ENCODE measurements at places on chromosomes 12 and 14.

- no peak for DNase-seq
Measured at GRCh38 chr14:65817011-65817410, 404.5 kb downstream of the FUT8 start.

DNA sequence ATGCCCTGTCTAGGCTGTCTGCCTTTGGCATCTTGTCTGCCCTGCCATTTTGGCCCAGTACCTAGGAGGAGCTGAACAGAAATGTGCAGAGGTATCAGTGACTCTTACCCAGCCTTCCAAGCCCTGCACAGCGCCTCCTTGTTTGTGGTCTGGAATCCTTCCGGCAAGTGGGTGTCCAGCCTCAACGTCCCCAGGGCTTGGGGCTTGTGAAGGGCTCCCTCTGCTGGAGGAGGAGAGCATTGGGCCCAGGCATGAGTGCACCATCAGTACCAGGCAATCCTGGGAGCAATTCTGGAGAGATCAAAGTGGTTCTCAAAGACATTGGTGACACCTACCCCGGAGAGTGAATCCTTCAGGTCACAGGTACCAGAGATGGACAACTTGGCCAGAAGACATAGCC, 2.4 kb upstream of the TCL1B start:
- no peak for DNase-seq

DNA sequence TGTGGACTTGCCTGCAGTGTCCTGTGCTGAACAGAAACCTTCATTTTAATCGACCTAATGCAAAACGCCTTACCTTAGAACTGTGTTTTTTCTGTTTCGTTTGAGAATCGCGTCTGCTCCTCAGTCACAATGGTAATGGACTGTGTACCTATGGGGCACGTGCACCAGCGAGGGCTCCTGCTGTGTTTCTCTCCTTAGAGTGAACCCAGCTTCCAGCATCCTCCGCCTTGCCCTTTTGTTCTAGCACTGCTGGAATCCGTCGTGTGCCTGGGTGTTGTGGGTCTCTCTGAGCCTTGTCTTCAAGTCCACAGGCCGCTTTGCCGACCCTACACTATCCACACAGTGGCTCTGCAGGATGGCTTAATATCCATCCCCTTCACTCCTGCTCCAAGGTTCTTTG, 3.6 kb downstream of the AMN start:
- no peak for DNase-seq

DNA sequence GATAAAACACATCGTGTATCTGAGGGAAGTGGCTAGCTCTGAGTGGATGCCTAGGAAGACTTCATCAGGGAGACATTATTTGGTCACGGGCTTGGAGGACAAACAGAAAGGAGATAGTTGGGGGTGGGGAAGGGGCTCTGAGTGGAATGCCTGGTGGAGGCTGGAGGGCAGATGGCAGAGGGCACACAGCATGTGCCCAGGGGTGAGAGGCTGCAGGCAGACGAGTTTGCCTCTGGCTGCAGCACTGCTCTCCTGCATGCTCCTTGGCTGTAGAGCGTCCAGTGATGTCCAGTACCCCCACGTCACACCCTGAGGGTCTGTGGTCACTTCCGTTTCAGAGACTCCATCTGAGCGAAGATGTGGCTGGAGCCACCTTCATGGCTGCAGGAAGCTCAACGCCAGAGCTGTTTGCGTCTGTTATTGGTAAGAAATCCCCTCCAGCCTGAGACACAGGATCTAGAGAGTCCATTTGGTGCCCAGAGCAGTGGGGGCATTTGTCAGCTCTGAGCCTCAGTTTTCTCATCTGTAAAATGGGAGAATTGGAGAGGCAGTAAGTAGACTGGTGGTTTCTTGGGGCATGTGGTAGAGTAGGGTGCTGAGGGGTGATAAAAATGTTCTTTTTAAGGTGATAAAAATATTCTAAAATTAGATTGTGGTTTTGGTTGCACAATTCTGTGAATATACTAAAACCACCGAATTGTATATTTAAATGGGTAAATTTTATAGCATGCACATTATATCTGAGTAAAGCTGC, 71.7 kb upstream of the RIN3 start:
- no peak for DNase-seq

DNA sequence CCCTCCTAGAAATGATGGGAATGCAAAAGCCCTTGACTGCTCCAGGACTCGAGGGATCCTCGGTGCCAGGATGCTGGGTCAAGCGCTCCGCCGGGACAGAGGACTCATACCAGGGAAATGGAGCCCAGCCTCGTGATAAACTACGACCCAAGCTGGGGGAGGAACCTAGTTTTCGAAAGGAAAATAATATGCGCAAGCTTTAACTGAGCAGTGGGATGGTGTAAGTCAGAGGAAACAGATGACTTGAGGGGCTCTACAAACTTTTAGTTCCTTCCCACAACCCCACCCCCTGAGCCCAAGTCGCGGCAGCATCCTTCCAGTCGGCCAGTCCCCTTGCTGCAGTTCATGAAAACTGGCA, 654 bp upstream of the SUPT16H start:
- DNase-seq: no peak

DNA sequence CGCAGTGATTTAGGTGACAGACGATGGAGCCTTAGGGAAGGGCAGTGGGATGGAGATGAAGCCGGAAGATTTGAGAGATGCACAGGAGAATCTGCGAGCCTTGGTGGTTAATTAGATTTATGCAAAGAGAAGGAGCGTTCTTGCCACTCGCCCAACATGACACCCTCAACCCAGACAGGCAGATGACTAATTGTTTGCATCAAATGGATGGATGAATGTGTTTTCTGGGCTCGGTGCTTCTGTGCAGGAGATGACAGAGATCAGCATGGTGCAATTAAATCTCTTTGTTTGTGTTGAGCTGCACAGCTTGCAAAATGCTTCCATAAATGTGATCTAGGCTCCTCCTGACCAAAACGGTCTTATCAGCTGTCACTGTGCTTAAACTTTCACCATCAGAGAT, 202.3 kb upstream of the PRMT8 start:
- DNase-seq: no peak

DNA sequence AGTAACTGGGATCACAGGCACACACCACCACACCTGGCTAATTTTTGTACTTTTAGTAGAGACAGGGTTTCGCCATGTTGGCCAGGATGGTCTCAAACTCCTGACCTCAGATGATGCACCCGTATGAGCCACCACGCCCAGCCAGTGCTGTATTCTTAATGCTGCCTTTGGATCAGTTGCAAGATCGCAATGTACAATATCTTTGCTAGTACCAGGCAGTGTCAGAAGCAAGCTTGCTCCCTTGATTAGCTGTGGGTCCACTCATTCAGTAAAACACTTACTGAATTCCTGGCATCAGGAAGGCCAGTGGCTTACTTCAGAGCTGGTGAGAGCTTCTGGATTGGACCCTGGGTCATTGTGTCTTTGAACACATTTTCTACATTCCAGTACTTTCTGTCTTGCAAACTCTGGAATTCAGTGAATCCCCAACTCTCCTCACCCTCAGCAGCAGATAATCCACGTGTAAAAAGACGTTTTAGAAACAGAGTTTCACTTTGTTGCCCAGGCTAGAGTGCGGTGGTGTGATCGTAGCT, 1183.7 kb downstream of the AACS start:
- no peak for DNase-seq

DNA sequence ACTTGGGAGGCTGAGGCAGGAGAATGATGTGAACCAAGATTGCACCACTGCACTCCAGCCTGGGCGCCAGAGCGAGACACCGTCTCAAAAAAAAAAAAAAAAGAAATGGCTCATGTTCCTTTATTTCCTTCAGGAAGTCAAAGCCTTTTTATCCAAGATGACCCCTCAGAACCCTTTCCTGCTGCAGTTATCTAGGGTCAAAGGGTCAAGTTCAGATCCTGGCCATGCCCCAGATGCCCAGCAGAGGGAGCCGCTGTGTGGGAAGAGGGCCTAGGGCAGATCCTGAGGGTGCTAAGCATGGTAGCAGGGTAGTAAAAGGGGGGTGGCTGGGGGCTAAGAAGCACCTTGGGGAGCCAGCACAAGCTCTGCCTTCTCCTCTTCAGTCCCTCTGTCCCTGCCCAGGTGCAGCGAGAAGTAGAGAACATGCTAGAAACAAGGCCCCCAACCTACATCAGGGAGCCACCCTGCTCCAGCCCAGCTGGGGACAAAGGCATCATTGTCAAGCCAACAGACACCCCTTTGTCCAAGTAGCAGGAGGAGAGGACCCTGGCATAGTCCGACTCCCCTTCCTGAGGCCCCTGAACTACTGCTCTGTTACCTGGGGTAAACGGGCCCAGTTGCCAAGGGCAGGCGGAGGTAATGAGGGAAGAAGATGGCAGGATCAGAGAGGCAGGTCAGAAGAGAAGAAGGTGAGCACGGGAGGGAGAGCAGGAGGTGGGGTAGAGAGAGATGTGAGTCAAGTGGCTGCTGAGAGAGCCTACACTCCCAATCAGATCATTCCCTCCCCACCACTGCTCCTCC, 6.5 kb downstream of the NFE2 start:
- DNase-seq: peak; percentile 58

DNA sequence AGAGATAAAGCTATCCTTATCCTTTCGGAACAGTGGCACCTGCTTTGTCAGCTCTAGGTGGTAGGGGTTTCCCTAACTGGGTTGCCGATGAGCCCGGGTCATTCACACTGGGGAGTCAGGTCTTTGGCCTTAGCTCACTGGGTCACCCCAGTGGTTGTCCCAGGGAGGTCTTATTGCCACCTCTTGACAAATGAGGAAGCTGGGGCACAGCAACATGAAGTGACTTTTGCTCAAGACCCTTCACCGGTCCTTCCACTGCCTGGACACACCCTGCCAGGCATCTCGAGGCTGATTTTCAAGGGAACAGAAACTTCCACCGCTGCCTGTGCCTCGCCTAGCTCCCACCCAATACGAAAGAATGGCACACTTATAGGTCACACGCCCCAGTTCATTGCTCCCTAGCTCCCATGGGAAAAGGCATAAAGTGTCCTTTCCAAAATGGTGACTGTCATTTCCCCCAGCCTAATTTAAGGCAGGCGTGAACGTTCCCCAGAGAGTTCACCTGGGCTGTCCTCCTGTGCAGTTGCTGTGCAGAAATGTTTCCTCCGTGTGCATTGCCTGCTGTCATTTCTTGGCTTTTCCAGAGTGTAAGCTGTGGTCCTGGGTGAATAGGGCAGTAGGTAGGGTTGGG, 156.1 kb upstream of the CCND2 start:
- DNase-seq: no peak

- no peak for DNase-seq
Measured at GRCh38 chr12:31288381-31288780, 37.6 kb downstream of the SINHCAF start.

- no peak for DNase-seq
Measured at GRCh38 chr12:98786653-98787052, 141.6 kb downstream of the APAF1 start.

- no peak for DNase-seq
Measured at GRCh38 chr12:90235642-90236041, 527.0 kb upstream of the ATP2B1 start.

DNA sequence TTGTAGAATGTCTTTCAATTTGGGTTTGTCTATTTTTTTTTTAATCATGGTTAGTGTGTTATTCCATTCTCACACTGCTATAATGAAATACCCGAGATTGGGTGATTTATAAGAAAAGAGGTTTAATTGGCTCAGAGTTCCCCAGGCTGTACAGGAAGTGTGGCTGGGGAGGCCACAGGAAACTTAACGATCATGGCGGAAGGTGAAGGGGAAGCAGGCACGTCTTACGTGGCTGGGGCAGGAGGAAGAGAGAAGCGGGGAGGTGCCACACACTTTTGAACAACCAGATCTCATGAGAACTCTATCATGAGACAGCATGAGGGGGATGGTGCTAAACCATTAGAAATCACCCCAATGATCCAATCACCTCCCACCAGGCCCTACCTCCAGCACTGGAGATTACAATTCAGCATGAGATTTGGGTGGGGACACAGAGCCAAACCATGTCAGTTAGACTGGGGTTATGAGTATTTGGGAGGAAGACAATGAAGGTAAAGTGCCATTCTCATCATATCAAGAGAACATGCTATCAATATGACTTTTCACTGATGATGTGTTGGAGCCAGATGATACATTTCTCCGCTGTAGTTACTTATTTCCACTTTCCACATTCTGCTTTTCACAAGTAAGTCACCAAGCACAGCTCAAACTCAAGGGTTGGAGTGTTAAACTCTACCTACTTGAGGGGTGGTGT, 45.8 kb downstream of the AP5M1 start:
- no peak for DNase-seq

DNA sequence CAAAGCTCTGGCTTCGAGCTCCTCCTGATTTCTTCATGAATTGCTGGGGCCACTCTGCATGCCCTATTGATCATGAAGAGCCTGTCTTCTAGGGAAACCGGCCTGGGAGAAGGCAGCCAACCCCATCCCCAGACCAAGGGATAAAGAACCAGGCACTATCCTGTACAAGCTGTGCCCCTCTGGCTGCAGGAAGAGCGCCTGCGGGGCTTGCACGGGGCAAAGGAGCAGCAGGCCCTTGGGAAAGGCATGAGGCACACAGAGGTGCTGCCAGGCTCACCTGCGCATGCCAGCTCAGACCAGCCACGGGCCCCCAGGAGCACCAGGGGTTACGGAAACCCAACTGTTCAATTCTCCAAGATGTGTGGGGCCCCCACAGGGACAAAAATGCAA, 2.1 kb downstream of the ITPK1 start:
- no peak for DNase-seq

DNA sequence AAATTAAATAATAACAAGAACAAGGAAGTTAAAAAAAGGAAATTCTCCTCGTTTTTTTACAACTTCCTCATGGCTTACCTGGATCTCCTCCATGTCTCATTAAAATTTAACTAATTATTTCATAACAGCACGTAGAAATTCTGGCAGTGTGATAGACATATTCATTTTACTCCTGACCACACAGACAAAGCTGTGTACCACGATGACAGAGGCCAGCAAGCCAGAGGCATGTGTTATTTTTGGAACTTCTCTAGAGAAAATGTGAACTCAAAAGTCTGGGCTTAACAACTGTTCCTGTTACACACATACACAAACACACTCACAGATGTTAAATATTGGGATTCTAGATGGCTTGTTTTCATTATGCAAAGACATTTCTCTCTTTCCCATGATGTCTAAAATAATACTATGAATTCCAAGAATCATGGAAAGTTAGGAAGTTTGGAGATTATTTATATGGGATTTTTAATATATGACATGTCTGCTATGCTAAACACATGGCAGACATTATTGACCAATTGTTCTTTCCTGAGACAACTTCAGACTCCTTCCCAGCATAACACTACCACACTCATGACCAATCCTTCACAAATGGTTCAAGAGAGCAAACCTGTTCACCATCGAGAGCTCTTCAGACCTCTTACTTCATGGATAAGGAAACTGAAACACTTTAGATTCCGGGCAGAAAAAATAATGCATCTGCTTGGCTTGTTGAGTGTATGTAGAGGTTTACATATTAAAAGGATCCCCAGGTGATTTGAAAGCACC, 158.7 kb downstream of the DACT1 start:
- no peak for DNase-seq

DNA sequence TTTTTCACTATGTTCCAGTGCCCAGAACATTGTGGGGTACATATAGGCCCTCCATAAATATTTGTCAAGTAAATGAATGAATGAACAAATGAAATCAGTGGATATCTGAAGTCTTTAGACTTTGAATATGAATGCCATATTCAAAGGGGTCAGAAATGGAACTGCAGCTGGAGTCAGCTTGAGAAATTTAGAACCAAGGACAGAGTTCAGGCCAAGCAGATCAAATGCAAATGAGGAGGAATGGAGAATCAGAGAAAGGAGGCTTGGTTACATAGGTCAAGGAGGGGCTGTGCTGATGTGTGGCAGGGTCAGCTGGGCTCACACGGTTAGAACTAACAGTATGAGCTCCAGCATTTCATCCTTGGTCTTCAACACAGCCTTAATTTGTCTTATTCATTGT, 104.0 kb upstream of the SEL1L start:
- DNase-seq: no peak
